Amygdala (tissue), 56 donors: ENCODE measurements at places on chromosomes 2 and 18.

- no peak for DNase-seq
Measured at GRCh38 chr2:56224316-56224715, 40.5 kb downstream of the CCDC85A start.

- DNase-seq = no peak
Measured at GRCh38 chr2:138016351-138017087, 52.2 kb downstream of the HNMT start.

GRCh38 chr2:236813766-236814165 is 244.1 kb downstream of the ACKR3 start:
- no peak for DNase-seq

DNA sequence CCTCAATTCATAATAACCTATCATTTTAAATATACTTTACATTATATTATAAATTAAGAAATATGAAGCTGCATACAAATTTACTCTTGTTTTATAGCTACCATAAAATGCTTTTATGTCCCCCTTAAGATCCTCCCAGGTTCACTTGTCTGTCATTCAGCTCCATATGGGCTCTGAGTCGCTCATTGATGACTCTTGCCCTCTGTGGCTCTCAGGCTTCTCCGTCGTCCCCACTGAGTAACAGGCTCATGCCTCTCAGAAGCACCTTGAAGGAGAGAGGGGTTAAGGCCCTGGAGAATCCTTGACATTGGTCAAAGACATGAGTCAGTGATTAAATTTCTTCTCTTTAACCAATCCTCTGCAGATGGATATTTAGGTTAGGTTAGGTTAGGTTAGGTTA is 6.2 kb upstream of the MCM6 start:
- DNase-seq = no peak

DNA sequence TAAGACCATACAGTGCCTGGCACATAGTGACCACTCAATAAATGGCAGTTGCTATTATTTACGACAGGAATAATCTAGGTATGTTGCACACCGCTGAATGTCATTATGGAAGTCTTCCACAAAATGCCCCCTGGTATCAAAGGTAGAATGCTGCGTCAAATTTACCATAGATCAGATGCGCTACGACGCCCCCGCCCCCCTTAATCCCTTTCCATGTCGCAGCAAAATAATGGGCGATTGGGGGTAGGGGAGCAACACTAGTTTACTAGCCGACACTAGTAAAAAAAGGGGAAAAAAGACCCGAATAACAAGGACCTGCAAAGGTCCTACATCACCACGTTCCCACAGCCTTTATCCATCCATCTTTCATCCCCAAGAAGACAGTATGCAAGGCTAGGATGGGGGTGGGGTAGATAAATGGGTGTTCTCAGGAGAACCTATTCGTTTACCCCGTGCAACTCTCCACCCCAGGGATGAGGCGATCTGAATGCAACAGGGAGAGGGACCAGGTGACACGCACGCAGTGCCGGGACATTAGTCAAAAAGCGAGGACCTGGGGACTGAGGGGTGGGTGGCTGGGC is 455 bp downstream of the PREPL start:
- DNase-seq = peak; percentile 22

DNA sequence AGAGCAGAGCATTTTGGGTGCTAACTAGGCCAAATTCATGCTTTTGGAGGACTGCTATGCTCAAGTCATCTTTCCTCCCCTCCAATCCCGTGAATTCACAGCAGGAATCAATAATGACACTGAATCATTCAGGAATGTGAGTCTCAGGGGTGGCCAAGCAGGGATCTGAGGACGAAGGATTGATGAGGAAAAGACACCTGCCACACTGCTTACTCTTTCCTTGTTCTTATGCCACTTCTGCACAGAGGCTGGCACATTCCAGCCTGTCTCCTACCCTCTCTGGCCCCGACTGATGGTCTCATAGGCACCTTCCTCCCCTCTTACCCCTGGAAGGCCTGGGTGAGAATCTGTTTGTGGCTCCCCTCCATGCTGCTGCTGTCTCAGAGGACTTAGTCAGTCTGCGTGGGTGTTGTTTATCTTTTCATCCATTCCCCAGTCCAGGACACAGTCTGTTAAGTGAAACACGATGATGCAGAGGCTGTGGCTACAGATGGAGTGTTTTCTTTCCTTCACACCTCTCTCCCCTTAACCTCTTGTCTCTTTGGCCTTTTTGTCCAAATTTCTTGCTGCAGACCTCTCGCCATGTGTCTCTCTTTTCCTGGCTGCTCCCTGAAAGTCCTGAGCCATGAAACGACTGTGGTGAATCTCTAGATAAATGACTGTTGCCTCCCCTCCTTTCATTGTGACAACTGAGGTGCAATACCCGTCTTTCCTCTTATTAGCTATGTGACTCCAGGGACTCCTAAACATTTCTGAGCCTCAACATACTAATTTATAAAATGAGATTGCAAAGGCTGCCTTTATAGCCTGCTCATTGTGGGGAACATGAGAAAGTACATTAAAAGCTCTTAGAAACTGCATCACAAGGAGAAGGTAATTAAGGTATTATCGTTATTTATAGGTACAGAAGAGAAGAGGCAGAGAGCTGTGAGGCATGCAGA is 86.9 kb downstream of the RDH14 start:
- DNase-seq = no peak

GRCh38 chr2:71609441-71609840 is 156.1 kb downstream of the DYSF start:
- no peak for DNase-seq

DNA sequence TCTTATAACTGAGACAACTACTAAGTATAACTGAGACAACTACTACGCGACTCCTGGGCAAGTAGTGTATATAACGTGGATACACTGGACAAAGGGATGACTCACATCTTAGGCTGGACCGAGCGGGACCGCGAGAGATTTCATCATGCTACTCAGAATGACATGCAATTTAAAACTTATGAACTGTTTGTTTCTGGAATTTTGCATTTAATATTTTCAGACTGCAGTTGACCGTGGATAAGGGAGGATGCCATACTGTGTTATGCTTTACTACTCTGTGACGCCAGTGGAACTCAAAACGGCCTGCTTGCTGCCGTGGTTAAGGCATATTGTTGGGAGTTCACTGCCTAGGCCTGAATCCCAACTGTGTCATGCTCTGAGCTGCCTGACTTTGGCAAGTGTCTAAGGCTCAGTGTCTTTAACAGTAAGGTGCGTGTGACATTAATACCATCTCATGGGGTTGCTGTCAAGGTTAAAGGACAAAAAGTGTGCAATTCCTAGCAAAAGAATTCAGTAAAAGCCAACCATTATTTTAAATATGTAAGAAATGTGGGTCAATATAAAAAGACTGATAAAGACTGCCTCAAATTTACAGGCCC is 64.6 kb downstream of the BMP10 start:
- no peak for DNase-seq

DNA sequence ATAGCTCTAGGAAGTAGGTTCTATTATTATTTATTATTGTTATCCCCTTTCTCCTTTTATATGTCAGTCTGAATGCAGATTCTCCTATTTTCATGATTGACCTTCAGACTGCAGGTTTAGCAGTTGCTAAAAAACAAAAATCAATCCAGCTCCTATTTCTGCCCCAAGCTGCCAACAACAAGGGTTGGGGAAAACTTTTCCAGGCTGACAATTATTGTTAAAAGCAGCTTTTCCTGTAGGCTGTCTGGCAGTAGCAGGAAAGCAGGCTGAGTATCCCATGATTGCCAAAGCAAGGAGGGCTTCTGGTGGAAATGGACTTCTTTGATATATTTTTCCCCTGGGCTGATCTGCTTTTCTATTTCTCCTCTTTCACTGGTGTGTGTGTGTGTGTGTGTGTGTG is 78.0 kb upstream of the CTLA4 start:
- no peak for DNase-seq

DNA sequence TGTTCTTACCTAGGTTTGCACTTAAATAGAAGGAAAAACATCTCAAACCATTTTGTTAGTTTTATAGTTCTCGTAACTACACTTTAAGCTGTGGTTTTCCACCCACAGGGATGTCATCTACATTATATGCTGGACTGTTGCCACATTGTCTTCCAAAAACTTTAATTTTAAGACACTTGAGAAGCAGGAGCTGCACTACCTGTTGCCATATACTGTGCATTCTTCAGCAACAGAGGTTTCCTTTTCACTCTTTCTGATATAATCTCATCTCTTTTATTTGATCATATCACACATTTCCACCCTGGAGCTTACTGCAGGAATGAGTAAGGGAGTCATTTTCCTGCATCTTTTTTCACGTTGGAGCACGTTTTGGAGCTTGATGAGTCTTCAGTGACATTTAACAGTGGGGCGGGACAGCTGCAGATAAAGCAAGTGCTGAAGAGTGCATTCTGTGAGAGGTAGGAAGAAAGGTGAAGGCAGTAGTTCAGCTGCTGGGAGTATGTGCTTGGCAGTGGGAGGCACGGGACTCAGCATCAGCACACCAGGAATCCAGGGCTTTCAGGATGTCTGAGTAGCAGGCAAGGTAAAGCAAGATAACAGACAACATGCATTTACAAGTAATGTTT is 3.8 kb downstream of the LIMS1 start:
- no peak for DNase-seq

- DNase-seq = no peak
Measured at GRCh38 chr2:202172439-202173211, 65.8 kb downstream of the SUMO1 start.

DNA sequence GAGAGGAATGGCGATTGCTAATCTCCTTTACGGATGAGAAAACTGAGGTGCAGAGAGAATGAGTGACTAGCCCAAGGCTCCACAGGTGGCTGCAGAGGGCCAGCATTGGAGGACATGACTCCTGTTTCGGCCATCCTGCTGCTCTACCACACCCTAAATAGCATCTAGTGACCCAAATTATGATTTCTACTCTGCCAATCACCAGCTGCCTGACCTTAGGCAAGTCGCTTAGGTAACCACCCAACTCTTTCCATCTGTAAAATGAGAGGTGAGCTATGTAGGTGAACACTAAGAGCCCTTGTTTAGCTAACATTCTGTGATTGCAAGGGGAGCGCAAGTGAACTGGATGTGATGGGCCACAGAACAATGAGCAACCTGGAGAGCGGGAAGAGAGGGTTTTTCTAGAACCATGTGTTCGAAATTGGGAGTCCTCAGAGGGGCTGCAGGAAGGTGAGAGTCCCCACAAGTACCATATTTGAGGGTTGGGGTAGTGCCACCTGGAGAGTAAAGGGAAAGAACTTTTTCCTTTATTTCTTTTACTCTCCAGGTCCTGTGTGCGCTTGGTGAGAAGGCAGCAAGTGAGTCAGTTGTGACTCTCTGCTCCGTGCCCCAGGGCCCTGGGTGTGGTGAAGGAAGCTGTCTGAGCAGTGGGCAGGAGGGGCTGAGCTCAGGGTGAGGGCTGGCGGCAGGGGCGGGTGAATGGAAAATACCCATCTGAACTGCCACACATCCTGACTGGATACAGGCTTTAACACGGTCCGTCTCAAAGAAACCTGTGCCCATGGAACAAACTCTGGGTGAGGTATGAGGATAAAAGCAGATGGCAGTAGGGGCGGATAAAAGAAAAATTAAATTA is 2.4 kb downstream of the CYP27C1 start:
- DNase-seq = no peak

DNA sequence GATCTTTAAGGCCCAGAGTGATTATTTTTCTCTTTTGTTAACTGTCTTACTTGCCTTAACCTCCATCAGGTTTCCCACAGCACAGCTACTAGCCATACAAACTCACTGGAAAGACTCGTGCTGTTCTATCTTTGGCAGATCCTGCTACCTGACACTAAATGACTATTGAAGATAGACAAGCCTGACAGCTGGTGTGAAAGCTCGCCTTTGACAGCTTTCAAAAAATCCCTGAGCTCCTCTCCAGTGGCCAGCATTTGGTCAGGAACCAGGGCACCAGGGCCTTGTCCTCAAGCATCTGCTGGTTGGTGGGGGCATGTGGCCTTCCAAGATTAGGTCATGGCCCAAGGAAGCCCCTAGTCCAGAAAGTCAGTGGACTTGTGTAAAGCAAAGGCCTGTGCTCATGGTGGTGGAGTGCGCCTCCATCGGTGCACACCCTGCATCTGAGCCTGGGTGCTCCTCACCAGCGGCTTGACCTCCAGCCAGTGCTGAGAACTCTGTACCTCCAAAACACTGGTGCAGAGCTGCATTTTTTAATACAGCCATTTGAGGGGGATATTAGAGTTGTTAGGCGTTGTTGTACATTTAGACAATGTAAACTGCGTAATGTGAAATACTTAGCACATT is 158.5 kb downstream of the NCK2 start:
- DNase-seq = no peak

GRCh38 chr2:62801110-62801509 is 95.6 kb downstream of the EHBP1 start:
- no peak for DNase-seq

DNA sequence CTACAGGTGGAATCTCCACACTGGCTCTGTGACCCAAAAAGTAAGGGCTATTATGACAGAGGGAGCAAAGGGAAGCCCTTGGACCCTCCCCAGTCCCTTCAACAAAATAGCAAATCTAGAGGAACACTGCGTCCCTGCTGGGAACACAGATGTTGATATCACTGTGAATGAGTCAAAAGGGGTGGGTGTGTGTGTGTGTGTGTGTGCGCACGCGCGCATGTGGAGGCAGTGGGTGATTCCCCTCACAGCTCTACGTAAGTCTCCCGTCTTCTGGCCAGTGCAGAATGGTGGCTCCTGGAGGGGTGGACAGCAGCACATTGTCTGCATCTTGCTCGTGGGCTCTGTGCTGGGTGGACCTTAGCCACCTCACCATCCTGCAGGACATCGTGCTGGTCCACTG is 7.8 kb upstream of the C2orf72 start:
- no peak for DNase-seq
